Stimulated activated CD4-positive, alpha-beta T cell treated with anti-CD3 and anti-CD28 coated beads, TNF-alpha, amount 100 ng/mL, for 24 hours (primary cell): ENCODE measurements at places on chromosomes 4 and X.

- DNase-seq: no peak
These were observed 55.9 kb downstream of the AGA start for GRCh38 chr4:177386278-177386815.

- DNase-seq: no peak
These were observed 108.9 kb upstream of the NHS start for GRCh38 chrX:17266136-17266535.

DNA sequence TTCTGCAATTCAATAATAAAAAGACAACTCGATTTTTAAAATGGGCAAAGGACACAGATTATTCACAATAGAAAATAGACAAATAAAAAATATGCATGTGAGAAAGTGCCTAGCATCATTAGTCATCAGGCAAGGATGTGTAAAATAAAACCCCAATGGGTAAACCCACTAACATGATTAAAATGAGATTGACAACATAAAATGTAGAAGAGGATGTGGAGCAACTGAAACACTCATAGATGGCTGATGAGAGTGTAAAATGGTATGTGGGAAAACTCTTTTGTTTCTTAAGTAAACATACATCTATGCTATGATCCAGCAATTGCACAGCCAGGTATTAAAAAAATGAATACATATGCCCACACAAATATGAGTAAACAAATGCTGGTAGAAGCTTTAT lies 177.6 kb downstream of the IQCM start:
- no peak for DNase-seq

- no peak for DNase-seq
These were observed 285.2 kb upstream of the GATB start for GRCh38 chr4:152045807-152046571.

DNA sequence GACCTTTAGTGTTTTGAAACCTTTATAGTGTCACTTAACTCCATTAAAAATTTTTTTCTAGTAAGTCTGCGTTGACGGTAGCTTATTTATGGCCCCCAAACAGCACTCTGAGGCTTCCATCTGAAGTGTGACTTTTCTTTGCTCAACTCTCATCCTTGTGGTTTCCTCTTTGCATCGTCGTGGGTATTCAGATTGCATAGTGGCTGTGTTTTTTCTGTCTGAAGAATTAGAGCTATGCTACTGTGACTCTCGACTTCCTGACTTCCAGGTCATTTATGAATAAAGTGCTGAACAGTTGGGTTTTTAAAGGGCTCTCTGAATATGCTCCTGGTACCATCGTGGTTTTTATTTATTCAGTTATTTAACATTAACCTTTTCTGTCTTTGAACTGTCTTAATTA lies 44.9 kb downstream of the JADE1 start:
- DNase-seq: no peak

DNA sequence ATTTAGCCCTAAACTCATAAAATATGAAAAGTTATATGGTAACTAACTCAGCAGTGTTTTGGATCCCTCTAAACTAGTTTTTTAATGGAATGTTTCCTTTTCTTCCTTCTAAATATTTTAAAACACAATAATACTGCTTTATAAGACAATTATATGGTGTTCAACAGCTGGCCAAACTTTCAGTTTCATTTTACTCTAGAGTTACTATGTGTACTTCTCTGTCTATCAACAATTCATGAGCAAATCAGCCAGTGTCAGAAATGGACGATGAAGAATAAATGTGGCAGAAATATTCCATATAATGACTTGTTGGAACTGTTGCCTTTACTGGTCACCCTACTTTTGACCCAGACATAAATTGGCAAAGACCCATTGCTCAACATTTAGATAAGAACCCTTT lies 64.8 kb upstream of the CXXC4 start:
- DNase-seq: no peak

DNA sequence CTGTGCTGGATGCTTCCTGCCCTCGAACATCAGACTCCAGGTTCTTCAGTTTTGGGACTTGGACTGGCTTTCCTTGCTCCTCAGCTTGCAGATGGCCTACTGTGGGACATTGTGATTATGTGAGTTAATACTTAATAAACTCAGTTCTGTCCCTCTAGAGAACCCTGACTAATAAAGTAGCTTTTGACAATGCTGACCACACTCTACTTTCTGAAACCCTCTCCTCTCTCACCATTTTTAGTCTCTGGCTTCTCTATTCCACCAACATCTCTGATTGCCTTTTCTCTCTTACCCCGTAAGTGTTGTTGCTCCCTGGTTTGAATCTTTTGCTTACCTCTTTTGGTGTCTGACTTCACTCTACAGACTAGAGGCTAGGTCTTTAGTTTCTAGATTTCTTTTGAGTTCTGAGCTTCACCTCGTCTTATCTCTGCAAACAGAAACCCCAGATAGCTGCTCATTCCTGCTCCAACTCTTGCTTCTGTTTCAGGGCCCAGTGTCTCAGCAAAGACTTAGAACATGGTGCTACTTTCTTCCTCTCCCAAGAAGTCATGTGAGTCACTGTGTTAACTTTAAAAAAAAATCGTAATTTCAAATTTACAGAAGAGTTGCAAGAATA lies 11.4 kb downstream of the TMSB4X start:
- DNase-seq: no peak
